ENCODE measurements at places on chromosomes 6 and 20.

DNA sequence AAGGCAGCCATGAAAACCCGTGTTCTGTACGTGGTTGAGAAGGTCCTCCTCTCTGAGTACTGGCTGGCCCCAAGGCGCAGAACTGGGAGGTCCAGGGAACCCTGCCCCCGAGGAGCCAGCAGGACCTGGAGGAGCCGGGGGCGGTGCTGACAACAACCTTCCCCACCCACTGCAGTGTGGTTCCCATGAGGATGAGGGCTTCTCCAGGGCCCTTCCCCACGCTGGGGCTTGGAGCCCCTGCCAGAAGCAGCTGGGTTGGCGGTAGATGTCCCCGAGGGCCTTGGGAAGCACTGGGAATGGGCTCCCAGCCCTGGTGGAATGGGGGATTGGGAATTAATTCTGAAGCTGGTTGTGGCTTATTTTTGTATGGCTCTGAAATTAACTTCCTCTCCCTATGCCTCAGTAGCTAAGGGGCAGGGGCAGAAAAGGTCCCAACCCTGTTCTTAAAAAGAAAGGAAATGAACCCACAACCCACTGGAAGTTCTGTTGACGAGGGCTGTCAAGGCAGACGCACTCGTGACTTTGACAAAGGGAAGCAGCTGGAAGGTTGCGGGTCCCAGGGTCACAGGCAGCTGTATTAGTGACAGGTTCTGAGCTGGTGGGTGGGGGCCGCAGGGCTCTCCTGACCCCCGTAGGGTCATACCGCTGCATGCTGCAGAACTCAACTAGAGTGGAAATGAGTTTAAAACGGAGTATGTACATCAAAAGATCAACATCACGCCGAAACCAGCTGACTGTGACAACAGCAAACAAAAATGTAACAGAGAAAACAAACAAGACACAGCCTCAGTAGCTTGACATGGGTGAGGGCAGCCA, 13.9 kb upstream of the HELZ2 start:
- DNase-seq = no peak

- DNase-seq = peak; percentile 90
Observed at GRCh38 chr6:72861935-72862432, 240.1 kb downstream of the KCNQ5 start.

- DNase-seq = peak; percentile 25
Observed at GRCh38 chr6:68778356-68779020, 143.4 kb downstream of the ADGRB3 start.

DNA sequence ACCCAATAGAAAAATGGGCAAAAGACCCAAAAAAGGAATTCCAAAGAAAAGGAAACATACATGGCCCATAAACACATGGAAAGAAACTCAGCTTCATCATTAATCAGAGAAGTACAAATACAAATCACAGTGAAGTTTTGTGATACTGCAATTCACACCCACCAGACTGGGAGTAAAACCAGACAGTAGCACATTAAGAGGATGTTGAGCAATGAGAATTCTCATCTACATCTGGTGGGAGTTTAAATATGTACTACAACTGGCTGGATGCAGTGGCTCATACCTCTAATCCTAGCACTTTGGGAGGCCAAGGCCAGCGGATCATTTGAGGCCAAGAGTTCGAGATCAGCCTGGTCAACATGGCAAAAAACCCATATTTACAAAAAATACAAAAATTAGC, 125.7 kb upstream of the PHACTR1 start:
- no peak for DNase-seq

GRCh38 chr6:68134796-68135195, 500.3 kb upstream of the ADGRB3 start:
- DNase-seq = no peak

- DNase-seq = no peak
Observed at GRCh38 chr6:151822252-151823111, 15.0 kb downstream of the ESR1 start.

DNA sequence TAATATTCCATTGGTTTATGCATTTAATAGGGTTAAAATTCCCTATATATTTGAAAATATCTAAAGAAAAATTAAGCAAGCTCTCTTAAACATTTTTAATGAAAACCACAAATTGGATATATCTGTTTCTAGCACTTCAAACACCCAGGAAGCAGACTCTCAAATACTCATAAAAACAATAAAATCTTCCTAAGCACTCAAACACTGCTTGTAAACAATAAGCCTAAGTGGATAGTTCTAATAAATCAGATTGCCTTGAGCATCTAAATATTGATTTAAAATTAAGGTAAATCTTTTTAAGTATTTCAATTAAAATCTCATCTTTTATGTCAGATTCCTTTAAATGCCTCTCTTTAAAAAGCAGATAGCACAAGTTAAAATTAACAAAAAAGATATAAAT, 254.4 kb downstream of the KCNQ5 start:
- DNase-seq = no peak

GRCh38 chr6:170251776-170252571, 38.9 kb downstream of the DLL1 start:
- DNase-seq = no peak

DNA sequence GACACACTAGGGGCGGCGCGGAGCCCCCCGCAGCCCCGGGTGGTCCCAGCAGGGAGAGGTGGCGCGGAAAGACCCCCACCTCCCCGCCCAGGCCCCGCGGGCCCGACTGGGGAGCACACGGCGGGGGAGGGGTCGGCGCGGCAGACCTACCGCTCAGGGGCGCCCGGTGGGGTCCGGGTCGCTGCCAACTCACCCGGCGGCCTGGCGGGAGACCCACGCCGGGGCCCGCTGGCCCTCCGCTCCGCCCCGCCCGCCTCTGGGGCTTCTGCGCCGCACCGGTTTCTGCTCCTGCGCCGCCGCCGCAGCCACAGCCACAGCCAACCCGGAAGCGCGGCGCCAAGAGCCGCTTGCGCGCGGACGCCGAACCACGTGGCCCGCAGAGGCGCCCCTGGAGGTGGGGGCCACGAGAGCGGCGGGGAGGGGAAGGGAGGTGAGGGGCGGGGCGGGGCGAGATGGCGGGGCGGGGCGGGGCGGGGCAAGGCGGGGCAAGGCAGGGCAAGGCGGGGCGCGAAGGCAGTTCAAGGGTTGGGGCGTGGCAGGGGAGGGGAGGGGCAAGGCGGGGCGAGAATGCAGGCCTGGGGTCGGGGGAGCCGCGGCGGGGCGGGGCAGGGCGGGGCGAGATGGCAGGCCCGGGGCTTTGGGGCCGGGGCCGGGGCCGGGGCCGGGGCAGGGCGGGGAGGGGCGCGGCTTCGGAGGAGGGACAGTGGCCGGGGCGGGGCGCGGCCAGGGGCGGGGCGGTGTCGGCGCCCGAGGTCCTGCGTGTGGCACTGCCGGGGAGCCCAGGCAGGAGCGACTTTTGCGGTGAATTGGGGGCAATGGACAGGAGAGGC, at the start of gene ZBTB24:
ZBTB24 (minus strand) TSS at position 315 of the 830 bp plus-strand sequence. CDS start 1,193 bp downstream, outside the sequence.
- DNase-seq = peak; percentile 73

GRCh38 chr20:63377256-63377941, 16.2 kb upstream of the CHRNA4 start:
- DNase-seq = no peak
